ENCODE measurements at places on chromosomes 5 and 9.

- DNase-seq, result no peak
Observed at GRCh38 chr5:5560016-5560415, 137.5 kb downstream of the ICE1 start.

GRCh38 chr5:163976696-163977095, 471.3 kb downstream of the MAT2B start:
- DNase-seq, result no peak

DNA sequence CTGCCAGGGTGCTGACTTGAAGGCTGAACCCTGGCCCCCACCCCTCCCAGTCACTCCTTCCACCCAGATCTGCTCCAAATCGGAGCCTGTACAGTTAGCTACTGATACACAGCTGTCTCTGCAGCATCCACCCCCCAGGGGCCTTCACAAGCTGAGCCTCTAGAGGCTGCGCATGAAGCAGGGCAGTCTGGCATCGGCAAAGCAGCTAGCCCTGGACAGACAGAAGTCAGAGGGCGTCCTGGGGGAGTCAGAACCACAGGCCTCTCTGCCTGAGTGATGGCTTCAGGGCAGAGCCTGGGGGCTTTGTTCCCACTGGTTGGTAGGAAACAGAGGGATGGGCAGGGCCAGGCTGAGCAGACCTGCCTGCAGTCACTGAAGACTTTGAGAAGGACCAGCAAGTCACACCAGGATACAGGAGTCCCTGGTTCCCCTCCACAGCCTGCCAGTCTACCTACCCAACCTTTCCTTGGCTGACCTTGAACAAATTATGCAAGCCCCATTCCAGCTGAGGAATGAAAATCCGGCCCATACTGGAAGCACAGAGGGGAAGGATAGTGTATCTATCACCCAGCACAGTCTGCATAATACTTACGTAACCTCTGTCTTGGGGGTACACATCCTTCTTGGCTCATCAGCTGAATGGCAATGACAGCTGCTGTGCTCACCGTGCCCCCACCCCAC, 8.8 kb downstream of the VDAC1 start:
- no peak for DNase-seq

- no peak for DNase-seq
Observed at GRCh38 chr9:114250235-114250568, 72.7 kb upstream of the ORM1 start.

Data from activated CD4-positive, CD25-positive, alpha-beta regulatory T cell treated with anti-CD3 and anti-CD28 coated beads, Interleukin-2, amount 50 U/mL, for 16 hours (primary cell).